ENCODE measurements at places on chromosomes 3 and 15.

DNA sequence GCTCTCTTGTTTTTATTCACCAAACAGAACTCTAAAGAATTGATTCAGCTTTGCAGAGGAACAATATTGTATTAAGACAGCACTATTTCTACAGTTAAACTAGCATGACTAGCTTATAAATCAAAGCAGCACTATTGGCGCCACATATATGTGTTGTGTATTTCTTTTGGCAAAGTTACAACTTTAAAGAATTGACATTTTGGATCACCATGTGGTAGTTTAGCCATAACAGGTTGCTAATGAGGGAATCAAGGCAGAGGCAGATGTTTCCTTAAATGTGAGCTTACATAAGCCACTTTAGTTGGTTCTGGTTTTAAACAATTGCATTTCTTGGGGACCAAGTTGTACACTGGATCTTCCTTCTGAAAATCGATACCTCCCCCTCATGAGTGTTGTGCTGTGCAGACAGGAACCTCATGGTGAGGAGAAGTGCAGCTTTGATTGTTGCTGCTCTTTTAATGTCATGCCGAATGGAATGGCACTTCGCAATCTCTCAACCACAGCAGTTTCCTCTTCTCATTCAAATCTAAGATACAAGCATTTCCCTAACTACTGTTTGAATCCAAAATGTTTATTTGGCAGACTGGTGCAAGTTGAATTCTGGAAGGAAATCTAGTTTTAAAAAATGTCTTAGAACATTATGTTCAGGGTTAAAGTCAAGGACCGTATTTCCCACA lies 151.2 kb downstream of the MYRIP start:
- DNase-seq = no peak

GRCh38 chr3:39724233-39724846 lies 85.1 kb upstream of the MYRIP start:
- no peak for DNase-seq

GRCh38 chr3:104323226-104323625 lies 1043.5 kb upstream of the ALCAM start:
- no peak for DNase-seq

GRCh38 chr15:29890336-29891095 lies 68.2 kb upstream of the TJP1 start:
- no peak for DNase-seq

DNA sequence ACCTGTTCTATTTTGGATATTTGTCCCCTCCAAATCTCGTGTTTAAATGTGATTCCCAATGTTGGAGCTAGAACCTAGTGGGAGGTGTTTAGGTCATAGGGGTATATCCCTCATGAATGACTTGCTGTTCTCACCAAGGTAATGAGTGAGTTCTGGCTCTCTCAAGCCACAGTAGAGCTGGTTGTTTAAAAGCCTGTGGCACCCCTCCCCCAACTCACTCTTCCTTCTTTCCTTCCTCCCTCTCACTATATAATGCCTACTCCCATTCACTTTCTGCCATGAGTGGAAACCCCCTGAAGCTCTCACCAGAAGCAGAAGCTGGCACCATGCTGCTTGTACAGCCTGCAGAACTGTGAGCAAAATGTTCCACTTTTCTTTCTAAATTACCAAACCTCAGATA lies 341.1 kb downstream of the SI start:
- no peak for DNase-seq

- no peak for DNase-seq
Observed at GRCh38 chr3:99506-99905, 97.1 kb upstream of the CHL1 start.

GRCh38 chr3:4974154-4974553 lies 5.1 kb upstream of the BHLHE40 start:
- DNase-seq = no peak

All from mesothelial cell of epicardium (in vitro differentiated cells).